ENCODE measurements at places on chromosomes 12 and 14.

DNA sequence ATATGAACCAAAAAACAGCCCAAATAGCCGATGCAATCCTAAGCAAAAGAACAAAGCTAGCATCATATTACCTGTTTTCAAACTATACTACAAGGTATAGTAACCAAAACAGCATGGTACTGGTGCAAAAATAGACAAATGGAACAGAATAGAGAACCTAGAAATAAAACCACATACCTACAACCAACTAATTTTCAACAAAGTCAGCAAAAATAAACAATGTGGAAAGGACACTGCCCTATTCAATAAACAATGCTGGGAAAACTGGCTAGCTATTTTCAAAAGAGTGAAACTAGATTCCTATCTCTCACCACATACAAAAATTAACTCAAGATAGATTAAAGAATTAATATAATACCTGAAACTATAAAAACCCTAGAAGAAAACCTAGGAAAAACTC lies 17.8 kb upstream of the STAB2 start:
- DNase-seq = no peak

DNA sequence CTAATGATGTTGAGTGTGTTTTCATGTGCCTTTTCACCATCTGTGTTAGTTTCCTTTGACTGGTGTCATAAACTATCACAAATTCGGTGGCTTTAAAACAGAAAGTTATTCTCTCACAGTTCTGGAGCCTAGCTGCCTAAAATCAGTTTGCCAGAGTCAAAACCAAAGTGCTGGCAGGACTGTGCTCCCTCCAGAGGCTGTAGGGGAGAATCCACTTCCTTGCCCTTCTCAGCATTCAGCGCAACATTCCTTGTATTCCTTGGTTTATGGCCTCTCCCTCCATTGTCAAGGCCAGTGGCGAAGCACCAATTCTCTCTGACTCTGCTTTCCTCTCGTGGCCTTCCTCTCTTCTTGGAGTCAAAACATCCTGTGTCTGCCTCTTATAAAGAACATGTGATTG lies 174.2 kb upstream of the PDE3A start:
- DNase-seq = no peak

DNA sequence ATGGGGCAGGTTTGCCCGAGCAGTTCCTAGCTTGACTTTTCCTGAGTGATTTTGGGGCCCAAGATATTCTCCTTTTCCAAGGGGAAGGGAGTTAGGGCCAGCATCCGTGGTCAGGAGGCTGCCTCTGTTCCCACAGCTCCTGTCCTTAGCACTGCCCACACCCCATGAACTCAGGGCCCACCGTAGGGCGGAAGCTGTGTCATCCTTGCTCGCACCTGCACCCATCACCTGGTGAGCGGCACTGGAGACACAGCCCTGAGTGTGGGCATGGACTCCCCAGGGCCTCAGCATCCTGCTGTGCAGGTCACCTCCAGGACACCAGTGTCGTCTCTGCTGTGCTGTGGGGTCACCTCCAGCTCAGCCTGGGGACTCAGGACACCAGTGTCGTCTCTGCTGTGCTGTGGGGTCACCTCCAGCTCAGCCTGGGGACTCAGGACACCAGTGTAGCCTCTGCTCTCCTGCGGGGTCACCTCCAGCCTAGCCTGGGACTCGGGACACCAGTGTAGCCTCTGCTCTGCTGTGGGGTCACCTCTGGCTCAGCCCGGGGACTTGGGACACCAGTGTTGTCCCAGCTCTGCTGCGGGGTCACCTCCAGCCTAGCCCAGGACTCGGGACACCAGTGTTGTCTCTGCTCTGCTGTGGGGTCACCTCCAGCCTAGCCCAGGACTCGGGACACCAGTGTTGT lies 322.9 kb downstream of the ADGRD1 start:
- no peak for DNase-seq

GRCh38 chr12:67981287-67982162 lies 7.7 kb upstream of the IFNG-AS1 start:
- no peak for DNase-seq

- DNase-seq = peak; percentile 81
Observed at GRCh38 chr14:64986648-64987437, at the start of gene FNTB. FNTB (plus strand) TSS chr14:64986895; CDS start chr14:64986954, 59 bp downstream.

- no peak for DNase-seq
Observed at GRCh38 chr12:130540376-130540775, 175.7 kb downstream of the RIMBP2 start.

DNA sequence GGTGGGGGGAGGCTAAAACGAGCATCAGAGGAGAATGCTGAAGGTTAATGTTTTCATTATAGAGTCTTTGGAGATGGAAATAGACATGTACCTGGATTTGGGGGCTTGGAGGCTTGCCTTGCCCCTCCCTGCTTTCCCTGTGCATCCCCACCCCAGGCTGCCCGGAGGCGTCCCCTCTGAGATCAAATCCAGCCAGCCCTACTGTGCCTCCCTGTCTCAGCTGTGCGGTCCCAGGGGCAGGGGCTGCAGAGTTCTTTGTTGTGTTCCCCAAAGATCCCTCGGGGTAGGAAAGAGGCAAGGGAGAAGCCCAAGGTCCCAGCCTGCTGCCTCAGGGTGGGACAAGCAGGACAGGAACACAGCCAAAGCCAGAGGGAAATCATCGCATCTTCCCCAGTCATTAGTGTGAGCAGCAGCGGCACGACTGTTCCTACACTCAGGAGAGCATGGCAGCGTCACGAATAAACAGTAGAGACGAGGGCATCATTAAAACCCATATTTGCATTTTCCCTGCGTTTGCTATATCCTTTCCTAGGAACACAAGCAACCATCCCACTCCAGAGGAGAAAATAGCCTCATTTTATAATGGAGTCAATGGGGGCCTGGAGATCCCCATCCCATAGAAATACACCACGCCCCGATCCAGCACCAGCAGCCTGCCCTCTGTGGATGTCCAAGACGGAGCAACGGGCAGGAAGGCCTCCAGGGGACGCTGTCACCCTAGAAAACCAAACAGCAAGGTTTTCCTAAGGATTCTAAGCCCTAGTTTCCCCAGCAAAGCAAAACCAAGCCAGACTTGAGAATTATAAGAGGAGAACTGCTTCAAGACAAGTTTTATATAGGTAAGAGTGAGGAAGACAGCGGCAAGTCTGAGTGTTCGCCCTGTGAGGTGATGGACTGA lies 32.4 kb downstream of the ANO2 start:
- no peak for DNase-seq

DNA sequence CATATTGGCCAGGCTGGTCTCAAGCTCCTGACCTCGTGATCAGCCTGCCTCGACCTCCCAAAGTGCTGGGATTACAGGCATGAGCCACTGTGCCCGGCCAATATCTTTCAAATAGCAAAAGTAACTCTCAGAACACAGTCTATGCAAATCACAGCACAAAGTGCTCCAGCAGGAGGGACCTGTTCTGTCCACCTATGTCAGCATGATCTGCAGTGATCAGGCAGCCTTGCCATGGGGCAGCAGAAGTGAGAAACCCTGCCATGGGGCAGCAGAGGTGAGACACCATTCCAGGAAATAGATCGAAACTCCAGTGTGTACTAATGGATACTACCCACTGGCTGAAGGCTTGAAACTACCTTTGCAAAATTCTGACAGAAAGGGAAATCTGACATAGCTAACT lies 78.5 kb upstream of the EIF5 start:
- no peak for DNase-seq

DNA sequence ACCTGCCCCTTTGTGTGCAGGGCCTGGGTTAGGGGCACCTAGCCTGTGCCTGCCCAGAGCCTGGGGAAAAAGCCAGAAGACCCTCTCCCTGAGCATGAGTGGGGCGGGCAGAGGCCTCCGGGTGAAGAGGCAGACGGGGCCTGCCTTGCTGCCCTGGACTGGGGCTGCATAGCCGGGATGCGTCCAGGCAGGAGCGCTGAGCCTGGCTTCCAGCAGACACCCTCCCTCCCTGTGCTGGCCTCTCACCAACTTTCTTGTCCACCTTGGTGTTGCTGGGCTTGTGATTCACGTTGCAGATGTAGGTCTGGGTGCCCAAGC lies 216.1 kb downstream of the TMEM121 start:
- DNase-seq = no peak

DNA sequence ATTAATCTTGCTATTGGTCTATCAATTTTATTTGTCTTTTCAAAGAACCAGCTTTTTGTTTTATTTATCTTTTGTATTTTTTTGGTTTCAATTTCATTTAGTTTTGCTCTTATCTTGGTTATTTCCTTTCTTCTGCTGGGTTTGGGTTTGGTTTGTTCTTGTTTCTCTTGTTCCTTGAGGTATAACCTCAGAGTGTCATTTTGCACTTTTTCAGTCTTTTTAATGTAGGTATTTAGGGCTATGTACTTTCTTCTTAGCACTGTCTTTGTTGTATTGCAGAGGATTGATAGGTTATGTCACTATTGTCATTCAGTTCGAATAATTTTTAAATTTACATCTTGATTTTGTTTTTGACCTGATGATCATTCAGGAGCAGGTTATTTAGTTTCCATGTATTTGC lies 92.7 kb upstream of the DCD start:
- no peak for DNase-seq

DNA sequence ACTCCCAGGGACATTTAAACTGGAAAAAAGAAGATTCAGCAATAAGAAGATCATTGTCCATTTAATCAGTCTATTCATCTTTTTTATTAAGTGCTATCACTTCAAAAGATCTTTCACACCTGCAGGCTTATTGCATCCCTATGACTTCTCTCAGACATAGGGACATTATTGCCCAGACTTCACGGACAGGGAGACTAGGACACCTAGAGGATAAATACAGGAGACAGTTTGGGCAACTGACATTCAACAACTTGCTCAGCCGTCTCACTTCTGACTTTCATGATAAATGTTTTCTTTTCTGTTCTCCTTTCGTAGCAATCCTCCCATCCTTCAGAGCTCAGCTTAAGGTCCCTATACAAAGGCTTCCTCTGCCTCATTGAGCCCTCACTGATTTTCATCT lies 84.3 kb downstream of the TMEM30B start:
- DNase-seq = no peak

DNA sequence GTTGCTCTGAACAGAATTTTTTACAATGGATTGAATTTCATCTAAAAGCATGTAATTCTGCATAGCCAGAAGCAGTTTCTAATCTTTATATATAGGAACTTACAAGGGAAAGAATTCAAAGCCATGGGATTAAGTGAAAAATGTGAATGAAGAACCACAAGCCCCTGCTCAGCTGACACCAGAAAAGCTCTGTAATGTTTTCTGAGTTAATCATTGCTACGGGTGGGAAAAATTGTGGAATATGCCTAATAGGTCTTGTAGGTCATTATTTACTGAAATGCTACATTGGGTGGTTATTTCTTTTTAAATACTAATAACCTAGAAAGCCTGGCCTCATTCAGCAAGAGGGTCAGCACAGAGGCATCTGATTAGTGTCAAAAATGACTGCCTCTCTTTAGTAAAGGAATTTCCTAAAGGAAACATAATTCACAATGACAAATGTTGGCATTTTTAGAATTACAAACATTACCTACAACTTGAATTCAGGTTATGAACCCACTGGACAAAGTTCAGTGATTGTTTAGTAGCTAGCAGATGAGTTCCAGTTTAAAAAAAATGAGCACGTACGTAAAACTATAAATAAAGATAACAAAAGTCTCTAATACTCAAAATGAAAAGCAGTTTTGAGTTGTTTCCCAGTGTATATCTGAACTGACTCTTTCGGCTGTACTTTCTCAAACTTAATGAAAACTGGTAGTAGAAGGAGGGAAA lies 75.3 kb downstream of the BMP4 start:
- no peak for DNase-seq

DNA sequence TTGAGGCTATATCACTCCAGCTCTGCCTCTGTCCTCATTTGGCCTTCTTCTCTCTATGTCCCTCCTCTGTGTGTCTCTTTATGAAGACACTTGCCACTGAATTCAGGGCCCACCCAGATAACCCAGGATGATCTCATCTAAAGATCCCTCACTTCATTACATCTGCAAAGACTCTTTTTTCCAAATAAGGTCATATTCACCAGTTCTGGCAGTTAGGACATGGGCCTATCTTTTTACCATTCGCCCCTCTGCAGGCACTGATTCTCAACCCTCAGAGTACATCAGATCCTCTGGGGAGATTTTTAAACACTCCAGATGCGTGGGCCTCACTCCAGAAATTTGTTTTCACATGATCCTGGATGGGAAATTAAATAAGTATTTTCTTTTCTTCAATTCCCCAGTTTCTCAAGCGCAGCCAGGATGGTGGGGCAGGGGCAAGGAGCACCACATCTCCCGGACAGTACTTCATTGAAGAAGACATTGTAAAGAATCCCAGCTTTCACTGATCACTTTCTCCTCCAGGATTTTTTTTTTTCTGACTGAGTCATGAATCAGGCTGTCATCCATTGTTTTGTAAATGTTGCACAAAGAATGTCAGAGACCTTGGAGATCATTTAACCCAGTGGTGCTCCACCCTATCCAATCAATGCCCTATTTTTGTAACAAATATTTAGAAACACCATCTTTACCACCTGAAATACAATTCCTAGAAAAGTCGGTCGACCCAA lies 27.4 kb downstream of the CRACR2A start:
- no peak for DNase-seq

- DNase-seq = no peak
Observed at GRCh38 chr14:34693228-34693939, 21.0 kb downstream of the CFL2 start.

DNA sequence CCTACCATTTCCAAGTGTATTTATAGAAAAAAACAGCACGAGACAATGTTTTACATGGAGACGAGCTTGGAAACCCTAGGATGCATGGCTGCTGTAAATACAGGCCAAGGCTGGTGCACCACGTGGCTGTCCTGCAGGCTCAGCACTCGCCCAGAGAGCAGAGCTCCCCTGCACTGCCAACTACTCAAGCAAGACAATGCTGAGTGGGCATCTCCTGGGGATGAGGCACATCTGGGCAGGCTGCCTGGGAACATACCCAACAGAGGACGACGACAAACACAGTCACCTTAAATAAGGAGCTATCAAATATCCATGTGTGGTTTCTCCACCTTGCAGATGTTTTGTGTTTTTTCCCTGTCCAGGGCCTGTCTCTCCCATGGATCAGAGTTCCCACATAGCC lies 128.3 kb upstream of the PRMT8 start:
- no peak for DNase-seq

GRCh38 chr14:75238756-75239455 lies 39.7 kb upstream of the FOS start:
- DNase-seq = no peak

GRCh38 chr12:58263816-58264215 lies 322.4 kb downstream of the ATP23 start:
- no peak for DNase-seq

DNA sequence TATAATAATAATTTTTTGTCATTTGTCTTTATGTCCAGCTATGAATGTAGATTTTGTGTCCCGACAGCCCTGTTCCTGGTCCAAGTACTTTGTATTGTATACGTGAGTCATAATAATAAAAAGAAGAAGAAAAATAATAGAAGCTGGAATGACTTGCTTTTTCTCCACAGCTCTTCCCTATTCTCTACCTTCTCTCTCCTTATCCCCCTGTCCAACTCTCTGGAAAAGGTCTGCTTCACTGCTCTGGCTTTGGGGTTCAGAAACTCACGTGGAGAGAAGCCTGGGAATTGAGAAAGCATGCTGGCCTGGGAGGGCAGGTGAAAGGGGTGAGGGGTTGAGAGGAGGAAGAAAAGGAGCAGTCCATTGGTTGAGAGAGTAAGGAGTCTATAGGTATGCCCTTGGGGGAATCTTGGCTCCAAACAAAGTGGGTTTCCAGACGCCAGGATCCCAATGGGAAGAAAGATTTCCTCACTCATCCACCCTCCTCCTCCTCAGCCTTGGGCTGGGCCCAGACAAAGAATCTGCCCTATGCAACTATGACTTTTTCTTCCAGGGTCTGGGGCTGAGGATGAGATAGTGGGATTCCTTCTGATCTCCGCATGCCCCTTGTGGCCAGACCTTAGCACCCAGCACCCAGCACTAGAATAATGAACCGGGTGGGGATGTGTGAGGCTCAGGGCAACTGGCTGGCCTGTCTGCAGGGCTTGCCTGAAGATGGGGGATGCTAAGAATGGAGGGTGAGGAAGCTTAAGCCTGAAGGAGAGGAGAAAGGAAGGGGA lies 4.0 kb downstream of the HOXC8 start:
- DNase-seq = no peak
